T47D (cell line): ENCODE measurements at places on chromosomes 7 and 10.

GRCh38 chr10:20128811-20129210, 312.6 kb downstream of the PLXDC2 start:
- DNase-seq = no peak

DNA sequence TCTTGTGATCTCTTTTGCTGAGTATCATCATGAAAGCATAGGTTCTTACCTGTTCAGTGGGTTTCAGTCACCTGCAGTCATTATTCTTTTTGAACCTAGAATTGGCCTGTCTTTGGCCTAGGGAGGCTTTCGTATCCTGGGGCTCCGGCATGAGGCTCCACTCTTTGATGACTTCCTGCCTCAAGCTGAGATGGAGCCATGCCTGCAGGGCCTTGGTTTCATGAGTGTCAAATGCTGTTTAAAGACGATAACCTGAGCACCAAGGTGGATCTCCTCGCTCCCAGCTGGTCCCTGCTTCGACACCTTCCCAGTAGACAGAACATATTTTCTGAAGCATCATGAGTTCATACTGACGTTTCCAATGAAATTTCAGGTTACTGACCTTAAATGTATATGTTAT, 597.8 kb upstream of the FOXK1 start:
- DNase-seq = no peak

DNA sequence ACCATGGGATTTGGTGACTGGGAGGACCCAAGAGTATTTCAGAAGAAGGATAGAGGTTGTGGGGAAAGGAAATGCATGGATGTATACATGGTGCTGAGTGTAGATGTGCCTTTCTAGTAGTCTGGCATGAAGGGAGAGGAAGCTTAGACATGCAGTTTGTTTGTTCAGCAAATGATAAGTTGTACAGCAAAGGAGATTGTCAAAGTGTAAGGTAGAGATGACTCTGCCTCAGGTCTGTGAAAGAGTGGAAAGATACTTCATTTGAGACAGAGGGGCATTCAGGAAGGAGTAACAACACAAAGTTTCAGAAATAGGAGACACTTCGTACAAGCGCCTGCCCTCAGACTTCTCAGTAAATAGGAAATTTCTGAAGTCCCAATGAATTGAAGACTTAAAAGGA, 152.3 kb downstream of the CELF2 start:
- DNase-seq = no peak

DNA sequence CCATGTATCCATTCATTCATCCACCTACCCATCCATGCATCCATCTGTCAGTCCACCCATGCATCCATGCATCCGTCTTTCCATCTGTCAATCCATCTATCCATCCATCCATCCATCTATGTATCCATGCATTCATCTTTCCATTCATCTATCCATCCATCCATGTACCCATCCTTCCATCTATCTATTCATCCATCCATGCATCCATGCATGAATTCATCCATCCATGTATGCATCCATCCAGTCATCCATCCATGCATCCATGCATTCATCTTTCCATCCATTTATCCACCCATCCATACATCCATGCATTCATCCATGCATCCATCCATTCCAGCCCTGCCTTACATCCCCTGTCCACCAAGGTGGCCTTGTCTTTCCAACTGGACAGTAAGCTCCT, 45.7 kb downstream of the SORCS3 start:
- no peak for DNase-seq

DNA sequence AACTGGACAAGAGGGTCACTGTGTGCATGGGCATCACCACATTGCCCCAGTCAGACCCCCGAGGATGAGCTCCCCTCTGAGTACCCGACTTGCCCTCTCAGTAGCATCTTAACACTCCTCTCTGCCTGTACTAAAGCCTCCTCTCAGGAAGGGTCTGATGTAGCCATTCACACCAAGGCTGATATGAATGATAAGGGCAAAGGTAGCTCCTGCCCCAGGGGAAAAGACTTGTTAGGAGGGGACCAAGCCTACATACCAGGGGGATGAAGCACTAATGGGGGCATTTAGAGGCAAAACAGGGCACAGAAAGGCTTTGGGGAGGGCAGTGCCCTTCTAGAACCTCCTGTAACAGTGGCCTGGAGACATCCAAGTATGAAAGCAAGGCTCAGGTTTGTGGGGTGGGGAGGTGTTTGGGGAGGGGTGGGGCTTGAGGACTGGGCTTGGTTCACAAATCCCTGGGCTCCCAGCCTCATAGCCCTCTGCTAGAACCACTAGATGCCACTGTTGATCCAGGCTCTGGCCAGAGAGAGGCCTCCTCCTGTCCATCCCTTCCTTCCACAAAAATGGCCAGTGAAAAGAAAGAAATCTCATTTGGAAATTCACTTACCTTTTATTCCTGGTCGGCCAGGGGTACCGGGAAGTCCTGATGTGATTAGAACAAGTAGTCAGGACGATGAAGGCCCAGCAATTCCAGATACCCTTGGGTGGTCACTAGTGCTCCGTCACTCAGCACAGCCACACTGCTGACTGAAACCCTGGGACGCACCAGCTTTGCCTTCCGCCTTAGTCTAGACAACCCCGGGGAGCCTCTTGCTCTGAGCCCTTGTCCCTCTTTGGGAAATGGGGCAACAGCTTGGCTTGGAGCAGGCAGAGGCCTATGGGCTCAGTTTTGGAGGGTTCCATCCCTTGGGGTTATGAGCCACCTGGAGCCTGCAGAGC, 40.3 kb downstream of the COL17A1 start:
- DNase-seq = peak; percentile 60
